ENCODE measurements at places on chromosomes 7 and 10.

GRCh38 chr7:7803715-7804178 lies 85.3 kb upstream of the RPA3 start:
- no peak for DNase-seq

GRCh38 chr7:117386110-117386706 lies 41.1 kb downstream of the ASZ1 start:
- no peak for DNase-seq

- DNase-seq, result no peak
Observed at GRCh38 chr7:103765901-103766300, 223.6 kb downstream of the RELN start.

- DNase-seq, result peak; percentile 17
Observed at GRCh38 chr10:24952707-24953645, 570 bp upstream of the PRTFDC1 start.

DNA sequence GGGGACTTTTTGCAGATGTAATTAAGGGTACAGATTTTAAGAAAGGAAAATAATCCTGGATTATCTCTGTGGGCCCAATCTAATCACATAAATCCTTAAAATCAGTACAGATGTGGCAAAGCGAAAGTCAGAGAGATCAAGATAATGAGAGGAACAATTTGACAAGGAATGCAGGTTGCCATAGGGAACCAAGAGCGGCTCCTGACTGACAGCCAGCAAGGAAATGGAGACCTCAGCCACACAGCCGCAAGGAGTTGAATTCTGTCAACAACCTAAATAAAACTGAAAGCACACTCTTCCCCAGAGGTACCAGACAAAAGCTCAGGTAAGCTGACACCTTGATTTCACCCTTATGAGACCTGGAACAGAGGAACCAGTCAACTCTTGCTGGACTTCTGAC lies 3.4 kb upstream of the PNPLA8 start:
- DNase-seq, result no peak

DNA sequence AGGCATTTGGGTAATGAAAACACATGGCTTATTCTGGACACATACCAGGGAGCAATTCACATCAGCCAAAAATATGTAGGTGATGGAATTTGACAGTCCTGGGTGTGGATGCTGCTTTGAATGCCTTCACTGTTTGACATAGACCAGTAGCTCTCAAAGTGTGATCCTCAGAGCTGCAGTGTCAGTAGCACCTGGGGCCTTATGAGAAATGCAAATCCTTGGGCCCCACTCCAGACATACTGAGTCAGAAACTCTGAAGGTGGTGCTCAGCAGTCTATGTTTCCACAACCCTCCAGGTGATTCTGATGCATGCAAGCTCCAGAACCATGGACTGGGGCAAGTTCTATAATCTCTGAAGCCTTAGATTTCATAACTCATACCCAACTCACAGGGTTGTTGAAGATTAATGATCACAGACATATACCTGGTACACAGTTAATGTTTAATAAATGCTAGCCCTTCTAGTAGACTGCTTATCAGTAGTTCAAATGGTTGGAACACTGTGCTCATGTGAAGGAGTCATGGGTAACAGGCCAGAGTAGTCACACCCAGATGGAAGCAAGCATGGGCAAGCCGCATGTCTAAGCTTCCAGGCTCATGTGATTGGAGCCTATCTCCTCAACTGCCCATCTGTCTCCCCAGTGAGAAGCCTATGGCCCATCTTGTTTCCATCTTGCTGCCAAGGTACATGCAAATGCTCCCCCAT lies 715.7 kb downstream of the GRID1 start:
- no peak for DNase-seq

- DNase-seq, result no peak
Observed at GRCh38 chr10:14329746-14330173, 964 bp downstream of the FRMD4A start.

DNA sequence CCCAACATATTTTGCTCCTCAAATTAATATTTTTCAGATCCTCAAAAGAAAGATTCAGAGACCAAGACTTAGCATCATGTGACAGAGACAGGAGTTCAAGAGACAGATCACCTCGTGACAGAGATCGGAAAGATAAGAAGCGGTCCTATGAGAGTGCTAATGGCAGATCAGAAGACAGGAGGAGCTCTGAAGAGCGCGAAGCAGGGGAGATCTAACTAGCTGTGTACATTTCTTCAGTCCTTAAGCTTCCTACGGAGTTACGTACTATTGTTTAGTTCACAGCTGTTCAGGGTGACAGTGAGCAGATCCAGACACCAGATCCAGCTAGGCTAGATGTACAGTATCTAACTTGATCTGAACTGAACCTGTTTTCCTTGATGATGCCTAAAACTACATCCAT lies 61.3 kb downstream of the KLRG2 start:
- no peak for DNase-seq

- DNase-seq, result no peak
Observed at GRCh38 chr7:25521236-25521635, 292.9 kb upstream of the NPVF start.

DNA sequence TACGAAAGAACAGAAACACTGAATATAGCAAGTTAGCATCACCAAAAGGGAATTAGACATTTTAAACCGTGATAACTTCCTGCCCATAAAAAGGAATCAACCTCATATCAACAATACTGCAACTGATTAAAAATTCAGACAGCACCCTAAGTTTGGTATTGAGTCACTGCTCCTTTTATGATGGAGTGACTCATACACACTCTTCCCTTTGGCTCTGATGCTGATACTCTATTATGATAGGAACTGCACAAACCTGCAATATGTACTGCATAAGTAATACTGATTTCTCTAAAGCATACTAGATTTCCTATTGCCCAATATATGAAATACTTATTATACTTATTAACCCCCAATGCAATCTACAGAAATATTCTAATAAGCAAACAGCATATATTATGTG lies 118.7 kb downstream of the PARD3 start:
- DNase-seq, result no peak

DNA sequence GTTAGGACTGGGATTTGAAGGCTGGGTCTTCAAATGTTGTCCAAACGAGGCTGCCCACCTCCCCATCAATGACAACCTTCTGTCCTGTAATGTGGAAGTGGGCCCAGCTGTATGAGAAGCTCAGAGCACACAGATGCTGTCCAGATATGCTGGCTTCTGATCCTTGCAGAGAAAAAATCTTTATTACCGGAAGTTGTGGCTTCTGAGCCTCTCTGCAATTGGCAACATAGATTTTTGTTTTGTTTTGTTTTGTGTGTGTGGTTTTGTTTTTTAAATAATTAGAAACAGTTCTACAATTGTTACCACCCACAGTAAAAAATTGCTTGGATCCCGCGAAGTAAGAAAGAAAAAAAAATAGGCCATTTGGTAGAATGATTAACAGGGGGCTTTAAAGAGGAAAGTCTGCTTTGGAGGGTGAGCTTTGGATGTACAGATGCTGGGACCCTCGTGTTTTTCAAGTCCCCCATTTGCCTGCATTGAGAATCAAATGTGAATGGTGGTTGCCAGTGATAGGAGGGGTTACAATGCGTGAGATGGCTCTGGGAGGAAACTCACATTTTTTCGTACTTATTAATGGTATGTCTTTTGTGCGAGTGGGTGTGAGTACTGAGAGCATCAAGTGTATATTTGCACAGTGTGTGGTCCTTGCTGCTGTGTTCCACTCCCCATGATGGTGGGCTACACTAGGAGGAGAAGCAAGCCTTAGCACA lies 153.2 kb downstream of the TCF7L2 start:
- DNase-seq, result no peak

- DNase-seq, result no peak
Observed at GRCh38 chr10:110820321-110820814, 51.4 kb upstream of the PDCD4 start.
